ENCODE measurements at places on chromosomes 3 and 15.

DNA sequence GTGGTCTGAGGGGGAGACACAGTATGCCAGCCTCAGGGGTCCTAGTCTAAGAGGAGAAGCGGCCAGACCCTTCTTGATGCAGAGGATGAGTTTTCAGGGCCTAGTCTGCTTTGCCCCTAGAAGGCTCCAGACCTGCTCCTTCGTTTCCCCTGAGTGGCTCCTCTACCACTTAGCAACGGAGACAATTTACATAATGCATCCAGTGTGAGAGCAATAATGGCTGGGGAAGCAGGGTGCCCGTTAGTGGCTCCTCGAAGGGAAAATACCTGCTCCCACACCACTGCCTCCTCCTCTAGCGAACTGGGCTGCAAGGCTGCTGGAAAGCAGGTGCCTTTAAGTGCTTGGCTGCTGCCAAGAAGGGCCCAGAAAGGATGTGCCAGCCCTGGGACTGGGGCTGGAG lies 38.9 kb downstream of the CACNA2D2 start:
- no peak for DNase-seq

DNA sequence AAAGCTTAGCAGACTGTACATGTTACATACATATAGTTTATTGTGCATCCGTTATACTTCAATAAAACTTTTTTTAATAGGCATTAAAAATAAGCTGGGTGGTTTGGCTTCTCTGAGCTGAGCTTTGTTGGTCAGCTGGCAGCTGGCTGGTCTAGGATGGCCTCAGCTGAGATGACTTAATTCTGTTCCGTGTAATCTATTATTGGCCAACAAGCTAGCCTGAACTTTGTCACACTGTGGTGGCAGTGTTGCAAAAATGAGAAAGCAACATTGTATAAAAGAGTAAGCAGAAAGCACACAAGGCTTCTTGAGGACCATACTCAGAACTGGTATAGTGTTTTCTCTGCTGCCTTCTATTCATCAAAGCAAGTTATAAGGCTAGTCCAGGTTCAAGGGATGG lies 45.2 kb downstream of the CGGBP1 start:
- DNase-seq = no peak

GRCh38 chr3:115361806-115362205 lies 214.7 kb upstream of the ZBTB20 start:
- DNase-seq = no peak

DNA sequence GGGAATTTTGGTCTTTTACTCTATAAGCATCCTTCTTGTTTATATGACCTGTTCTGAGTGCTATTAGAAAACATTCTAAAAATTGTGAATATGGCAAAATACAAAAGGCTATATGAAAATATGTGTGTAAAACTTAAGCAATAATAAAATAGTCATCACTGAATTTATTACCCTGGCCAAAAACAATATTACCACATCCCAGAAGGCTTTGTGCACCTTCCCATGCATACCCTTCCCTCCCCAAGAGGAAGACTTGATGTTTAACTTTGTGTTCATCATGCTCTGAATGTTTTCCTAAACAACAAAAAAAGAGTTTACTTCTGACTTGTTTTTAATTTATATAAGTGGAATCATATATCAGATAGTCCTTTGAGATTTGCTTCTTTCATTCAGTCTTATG lies 155.1 kb upstream of the TNIK start:
- DNase-seq = no peak

GRCh38 chr3:122233101-122233952 lies 49.9 kb downstream of the CASR start:
- DNase-seq = no peak

- DNase-seq = no peak
Measured at GRCh38 chr3:173021547-173022185, 119.4 kb downstream of the SPATA16 start.

GRCh38 chr3:9308298-9308990 lies 54.4 kb upstream of the THUMPD3 start:
- DNase-seq = no peak

DNA sequence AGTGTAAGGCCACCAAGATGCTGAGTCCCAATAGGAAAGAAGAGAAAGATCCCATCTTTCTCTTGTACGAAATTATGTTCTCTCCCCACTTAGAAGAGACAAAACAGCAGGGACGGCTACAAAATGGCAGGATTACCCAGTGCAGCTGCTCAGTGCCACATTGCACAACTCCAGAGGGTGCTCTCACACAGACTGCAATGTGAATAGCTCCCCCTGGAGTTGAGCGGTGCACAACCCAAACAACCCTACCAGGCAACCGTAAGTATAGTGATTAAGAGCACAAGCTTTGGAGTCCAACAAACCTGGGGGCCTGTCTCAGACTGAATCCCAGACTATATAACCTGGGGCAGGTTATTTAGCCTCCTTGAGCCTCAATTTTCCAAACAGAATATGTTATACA lies 3.1 kb upstream of the BHLHE40 start:
- no peak for DNase-seq

DNA sequence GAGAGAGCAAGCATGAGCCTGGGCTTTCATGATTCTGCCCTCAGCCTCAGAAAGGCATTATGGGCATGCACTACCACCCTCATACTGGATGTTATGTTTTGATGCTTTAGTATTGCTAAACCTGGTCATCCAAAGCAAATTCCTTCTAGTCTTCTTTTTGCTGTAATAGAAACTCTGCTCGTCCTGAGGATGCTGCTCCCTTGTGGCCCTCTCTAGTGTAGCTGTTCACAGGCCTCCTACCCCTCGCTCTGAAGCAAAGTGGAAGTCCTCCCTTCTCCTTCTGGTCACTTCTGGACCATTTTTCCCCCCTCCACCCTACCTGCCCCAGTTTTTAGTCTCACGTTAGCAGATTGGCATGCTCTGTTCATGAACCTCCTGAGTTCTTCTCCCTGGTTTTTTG lies 22.9 kb upstream of the CCNL1 start:
- DNase-seq = no peak

GRCh38 chr3:29314727-29315088 lies 33.8 kb downstream of the RBMS3 start:
- no peak for DNase-seq

Measured in GM12891 (cell line).